A172 (cell line): ENCODE measurements at places on chromosomes 5 and 9.
A peak's percentile ranks its signal among the peaks of the same experiment; 100 is the strongest.

DNA sequence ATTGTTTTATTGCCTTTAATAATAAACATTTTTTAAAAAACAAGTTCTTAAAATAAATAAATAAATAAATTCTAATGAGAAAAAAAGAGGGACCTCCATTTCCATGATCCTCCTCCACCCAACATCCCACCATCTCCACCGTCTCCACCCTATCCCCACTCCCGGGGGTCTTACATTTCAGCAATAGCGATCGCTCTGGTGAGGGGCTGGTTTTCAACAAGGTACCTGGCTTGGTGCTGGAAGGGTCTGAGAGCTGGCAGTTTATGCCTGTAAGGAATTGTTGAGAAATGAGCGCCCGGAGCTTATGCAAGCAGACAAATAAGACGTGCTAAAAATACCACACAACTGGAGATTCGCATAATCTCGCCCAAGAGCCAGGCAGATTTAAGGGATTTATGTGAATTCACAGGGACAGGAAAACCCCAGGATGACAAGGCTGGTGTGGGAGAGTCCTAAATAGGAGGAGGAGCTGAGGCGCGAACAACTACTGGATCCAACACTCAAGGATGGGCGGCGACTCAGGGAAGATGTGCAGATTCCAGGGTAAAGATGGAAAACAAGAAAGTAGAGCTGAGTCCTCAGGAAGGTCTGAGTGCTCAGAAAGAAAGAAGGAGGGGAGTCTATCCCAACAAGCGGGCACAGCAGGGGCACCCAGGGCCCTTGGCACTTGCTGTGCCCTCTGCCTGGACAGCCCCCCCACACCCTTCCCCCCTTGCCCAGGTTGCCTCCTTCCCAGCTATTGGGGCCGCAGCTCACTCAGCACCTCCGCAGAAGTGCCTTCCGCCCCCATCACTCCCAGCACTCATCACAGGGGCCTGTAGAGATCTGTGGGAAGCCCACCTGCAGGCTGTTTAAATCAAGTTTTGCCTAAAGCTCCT is 27.0 kb downstream of the TRIM14 start:
- peak; percentile 46 for DNase-seq

GRCh38 chr5:170896779-170897178 is 35.0 kb downstream of the RANBP17 start:
- DNase-seq, result no peak

- no peak for DNase-seq
Observed at GRCh38 chr9:128532581-128532980, 19.8 kb upstream of the SPTAN1 start.

GRCh38 chr9:88938189-88938588 is 53.1 kb upstream of the S1PR3 start:
- no peak for DNase-seq

DNA sequence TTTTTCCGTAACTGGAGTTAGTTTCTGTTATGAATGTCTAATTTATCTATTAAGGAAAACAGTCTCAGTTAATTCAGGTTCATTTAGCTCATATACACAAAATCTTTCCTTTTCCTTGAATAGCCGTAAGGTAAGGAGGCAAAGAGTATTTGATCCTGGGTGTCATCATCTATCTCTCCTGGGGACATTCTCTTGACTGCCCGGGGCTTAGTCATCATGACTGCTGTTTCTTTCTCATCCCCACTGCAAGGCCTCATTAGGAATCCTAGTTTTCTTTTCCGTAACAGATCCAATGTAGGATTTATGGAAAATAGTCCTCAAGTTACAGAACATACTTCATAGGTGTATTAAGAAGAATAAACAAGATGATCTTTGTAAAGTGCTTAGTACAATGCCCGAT is 134.9 kb upstream of the CHD1 start:
- no peak for DNase-seq

- DNase-seq, result no peak
Observed at GRCh38 chr5:172870715-172871461, 36.8 kb downstream of the ERGIC1 start.

- DNase-seq, result no peak
Observed at GRCh38 chr9:137761032-137761431, 116.5 kb upstream of the CACNA1B start.

GRCh38 chr5:24555229-24555628 is 89.5 kb downstream of the CDH10 start:
- DNase-seq, result no peak

DNA sequence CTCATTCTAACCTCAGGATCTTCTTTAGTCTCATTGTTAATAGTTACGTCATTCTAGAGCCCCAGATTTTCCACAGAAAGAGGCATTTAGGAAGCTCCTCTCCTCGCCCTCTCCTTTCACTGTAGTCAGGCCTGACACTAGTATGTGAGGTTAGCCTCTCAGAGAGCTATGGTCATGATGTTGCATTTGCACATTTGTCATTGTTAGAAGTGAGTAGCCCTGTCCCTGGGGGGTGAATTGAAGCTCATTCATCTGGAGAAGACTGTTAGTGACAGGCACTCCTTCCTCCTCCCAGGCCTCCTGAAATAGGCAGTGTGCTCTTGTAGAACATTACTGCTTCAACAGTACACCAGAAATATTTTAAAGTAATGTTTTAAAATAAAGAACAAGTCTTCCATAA is 26.6 kb upstream of the LRRTM2 start:
- DNase-seq, result no peak

- no peak for DNase-seq
Observed at GRCh38 chr9:16052146-16052545, 499.3 kb downstream of the CCDC171 start.

GRCh38 chr5:104023739-104024138 is 461.1 kb upstream of the NUDT12 start:
- no peak for DNase-seq

DNA sequence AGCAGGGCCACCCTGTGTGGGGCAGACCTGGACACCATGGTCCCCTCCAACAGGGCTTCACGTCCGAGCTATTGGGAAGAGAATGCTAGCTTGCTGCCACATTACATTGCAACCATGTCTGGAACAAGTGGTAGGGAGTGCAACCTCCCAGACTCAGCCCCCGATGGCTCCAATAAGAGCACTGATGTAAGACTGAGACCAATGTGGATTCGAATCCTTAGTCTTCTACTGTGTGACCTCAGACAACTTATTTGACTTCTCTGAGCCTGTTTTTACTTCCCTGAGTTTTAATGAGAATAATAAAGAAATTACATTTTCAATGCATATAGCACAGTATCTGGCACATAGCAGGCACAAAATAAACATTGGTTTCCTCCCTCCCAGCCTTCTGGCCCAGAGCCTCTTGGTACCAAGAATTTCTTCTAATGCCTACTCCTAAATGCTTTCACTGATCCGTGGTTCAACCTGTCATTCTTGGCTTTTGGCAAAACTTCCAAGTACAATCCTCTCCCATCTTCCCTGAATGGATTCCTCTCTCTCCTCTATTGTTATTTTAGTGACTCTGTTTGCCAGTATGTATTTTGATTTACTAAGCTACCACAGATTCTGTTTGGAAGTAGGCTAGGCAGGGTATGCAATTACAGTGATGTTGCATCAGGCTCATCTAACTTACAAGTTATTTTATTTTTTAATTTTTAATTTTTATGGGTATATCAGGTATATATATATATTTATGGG is 34.6 kb upstream of the COL15A1 start:
- peak; percentile 31 for DNase-seq

DNA sequence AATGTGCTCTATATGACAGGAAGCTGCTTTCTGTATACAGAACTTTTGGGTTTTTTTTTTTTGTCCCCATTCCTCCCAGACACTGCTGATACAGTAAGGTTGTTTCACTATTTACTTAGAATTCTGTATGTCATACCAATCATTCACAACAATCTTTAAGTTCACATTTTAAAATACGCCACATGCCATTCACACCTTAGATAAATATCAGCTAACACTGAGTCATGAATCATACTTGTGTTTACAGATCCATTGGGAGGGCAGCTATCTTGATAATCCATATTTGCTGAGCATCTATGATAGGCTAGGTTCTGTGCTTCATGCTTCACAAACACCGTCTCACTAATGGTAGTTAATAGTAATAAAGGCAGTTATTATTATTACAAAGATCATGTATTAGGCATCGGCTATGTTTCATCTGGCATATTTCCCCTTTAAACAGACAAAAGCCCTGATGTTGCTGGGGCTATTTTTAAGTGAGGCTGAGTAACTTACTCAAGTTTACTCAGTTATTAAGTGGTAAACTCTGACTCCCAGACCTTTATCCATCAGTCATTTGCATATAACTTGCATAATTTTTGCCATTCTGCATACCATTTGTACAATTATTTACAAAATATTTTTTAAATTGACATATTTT is 152.2 kb upstream of the HMHB1 start:
- no peak for DNase-seq

GRCh38 chr5:151178372-151178771 is 20.8 kb upstream of the ANXA6 start:
- no peak for DNase-seq

DNA sequence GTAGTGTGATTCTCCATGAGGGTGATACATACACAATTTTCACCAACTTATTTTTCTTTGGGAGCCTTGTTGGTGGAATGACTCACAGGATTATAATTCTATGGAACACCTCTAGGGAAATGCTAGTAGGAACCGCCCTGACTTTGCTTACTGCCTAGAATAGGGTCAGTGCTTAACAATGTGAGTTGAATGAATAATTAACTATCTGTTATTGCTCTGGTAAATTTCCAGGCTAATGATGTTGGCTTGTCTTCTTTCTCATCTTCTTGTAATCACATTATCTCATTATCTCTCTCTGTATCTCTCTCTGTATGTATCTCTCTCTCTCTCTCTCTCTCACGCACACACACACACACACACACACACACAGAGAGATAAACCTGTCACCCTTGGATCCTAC is 291.1 kb downstream of the TRIM32 start:
- no peak for DNase-seq

GRCh38 chr5:143148771-143149170 is 254.7 kb downstream of the NR3C1 start:
- DNase-seq, result no peak

DNA sequence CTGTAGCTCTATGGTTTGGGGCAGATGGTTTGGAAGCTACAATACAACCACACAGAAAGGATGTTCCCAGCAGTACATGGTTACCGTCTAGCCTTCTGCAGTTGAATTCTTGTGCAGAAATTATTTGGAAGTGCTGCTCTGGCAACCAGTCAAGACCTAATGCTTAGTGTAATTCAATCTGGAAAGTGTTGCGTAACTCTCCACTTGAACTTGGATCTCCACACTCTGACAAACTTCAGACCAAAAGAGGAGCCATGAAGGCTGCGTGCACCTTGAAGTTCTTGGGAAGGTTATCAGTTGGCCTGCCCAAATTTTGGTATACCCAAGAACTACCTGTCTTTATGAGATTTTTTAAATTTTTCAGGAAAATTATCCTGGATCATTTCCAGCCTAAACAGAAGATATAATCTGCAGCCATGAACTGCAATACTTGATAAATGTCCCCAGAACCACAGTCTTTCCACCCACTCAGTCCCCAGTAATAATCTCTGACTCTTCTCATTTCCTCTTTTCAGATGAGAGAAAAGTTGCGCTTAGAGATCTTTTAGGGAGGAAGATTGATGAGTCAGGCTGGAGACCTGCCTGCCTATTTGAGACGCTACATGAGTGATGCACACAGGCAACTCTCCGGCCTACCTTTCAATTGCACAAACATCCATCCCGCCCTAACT is 159.9 kb downstream of the FANCC start:
- DNase-seq, result no peak

DNA sequence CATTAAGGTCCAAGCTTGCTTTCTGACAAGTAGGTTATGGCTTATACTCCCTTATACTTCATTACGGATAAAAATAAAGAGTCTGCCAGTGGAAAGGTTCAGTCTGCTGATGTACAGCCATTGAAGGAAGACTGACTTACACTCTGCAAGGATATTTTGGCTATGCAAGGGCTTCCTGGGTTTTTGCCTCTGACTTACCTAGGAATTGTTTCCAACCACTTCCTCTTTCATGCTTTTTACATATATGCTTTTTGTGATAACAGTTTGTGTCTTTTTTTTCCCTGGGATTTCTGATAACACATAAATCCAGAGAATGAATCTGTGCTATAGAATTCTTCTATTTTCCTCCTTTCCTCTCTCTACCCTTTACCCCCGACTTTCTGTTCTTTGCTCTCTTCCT is 16.8 kb downstream of the ISOC1 start:
- DNase-seq, result no peak

DNA sequence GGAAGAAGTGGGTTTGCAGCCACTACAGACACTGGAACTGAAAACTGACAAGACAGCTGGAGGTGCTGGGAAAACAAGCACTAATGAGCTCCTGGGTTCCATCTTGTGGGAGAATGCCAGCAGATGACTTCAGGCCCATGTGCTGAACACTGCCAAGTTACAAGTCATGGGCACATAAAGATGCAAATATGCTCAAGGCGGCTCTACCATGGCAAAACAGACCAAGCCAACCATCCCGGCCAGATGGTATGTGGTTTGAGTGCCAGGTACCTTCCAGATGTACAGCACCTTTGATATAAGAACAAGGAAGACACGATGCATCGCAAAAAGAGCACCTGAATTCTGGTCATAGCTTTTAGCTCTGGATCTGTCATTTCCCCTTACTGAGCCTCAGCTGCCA is 19.9 kb downstream of the TNFSF8 start:
- DNase-seq, result no peak

DNA sequence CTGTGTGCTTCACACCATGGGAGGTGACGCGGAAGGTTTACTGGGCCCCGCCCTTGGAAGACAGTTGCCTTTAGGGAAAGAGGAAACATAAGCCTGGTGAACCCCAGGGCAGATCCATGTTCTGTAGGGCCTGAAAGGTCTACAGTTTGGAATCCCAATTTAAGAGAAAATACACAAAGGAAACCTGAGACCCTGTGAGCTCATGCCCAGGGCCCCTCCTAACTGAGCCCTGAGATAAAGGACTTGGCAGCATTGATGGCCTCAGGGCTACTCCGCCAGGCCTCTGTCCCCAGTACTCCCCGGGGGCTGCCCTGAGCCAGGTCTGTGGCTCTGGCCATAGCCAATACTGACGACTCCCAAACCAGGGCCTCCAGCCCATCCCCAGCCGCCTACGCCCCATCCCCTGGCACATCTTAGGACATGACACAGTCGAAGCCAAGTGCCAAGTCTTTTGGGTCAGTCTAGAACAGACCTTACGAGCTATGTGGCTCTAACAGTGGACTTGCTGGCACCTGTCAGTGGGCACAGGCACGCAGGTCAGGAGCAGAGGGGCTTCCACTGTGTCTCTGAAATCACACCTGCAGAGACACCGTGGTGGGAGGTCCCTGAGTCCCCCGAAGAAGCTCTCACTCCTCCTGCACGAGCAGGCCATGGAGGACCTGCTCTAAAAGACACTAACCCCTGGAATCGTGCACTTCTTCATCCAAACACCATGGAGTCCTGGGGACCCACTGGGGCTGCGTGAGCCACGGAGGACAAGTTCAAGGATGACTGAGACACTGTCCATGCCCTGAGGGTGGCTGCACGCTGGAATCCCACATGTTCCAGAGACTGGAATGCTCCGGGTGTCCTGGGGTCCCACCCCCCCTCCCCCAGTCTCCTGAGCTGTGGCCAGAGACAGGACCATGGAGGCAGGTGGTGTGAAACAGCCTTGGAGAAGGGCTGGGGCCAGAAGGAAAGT is 40.3 kb upstream of the BARHL1 start:
- DNase-seq, result no peak

- DNase-seq, result peak; percentile 61
Observed at GRCh38 chr9:79026316-79026715, 545.4 kb upstream of the TLE4 start.
